ENCODE measurements at places on chromosomes 2 and 18.

DNA sequence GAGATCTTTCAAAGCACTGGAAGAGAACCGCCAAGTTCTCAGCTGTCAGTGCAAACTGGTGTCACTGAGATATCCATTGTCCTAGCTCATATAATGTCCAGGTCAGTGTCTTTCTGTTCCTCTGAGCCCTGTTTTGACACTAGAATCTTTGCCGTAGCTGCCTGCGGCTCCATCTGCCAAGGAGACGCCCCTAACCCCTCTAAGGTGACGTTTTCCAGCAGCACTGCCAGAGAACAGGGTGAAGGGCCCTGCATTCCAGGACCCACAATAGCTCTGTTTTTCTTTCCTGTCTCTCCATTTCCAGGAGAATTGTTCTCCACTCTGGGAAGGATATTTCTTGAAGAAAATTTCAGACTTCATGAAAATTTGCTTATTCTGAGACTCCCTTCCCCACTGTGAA is 181.7 kb upstream of the SLC39A10 start:
- DNase-seq: no peak

- DNase-seq: no peak
These were observed 547.6 kb upstream of the RAB6C start for GRCh38 chr2:129431881-129432280.

- DNase-seq: no peak
These were observed 50.0 kb downstream of the ESCO1 start for GRCh38 chr18:21550510-21550970.

DNA sequence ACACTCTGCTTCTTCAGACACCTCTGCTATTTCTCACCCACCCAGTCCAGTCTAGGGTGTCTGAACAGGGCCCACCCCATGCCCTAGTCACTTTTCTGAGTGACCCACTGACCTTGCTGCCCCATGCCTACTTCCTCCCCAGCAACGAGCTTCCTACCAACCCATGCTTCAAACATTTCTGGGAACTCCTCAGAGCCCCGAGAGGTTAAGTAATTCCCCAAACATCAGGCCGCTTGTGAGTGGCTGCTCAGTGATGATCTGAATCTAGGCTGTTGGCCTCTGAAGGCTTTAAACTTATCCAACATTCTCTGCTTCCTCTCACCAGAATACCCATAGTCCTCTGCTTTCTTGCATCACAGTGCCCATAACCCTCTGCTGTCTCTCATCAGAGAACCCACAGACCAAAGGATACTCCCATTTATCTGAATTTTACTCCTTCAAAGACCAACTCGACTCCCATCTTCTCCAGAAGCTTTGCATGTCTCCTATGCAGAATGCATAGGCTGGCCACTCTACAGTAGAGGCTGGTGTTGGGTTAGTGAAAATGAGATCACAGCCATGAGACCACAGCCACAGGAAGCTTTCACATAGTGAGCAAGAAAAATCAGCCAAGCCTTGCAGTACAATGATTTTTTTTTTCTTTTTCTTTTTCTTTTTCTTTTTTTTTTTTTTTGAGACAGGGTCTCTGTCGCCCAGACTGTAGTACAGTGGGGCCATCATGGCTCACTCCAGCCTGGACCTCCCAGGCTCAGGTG is 309.5 kb upstream of the LYPD1 start:
- no peak for DNase-seq

DNA sequence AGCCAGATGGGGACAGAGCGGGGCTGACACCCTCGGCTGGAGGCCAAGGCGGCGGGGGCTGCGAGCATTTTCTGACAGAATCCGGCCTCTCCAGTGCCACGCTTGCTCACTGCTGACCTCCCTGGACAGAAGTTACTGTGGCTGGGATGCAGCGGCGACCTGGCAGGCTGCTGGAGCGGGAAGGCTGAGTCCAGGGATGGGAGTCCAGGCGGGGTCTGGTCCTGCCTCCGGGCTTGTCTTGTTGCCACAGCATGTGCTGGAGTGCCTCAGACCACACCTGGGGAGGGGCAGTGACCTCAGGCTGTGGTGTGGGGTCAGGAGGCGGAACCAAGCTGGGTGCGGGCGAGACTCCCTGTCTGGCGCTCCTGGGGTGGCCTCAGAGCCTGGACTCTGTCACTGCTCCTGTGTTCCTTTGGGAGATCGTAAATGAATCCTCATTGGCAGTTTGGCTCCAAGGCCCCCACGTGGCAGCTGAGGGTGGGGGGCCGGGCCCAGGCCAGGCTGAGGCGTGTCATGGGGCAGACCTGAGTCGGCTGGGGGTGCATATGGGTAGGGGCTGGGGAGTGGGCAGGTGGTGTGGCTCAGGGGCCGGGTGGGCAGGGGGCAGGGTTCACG is 5.5 kb downstream of the BOK start:
- DNase-seq: no peak

DNA sequence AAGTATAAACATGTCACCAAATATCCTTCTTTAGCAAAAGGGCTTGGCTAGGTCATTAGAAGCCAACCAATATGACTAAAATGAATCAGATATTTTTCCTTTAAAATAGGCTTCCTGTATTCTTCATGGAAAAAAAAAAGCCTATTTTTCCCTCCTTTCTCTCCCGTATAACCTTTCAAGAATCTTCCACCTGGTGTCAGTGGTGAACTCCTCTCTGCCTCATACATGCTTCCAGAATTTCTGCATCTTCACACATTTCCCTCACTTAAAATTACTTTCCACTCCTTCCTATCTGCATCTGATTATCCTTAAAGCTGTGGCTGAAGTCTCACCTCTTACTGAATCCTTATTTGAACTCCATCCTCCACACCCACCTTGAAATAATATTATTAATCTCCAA is 116.9 kb upstream of the FANCL start:
- no peak for DNase-seq
